ENCODE measurements at places on chromosomes 16 and 17. TPM values are rescaled to one million over a fixed set of nuclear protein-coding genes. Genes with fewer than 3 reads are reported as not detected.

Gene ACSM2A
- not detected for total RNA-seq

Gene UTS2R
- not detected for total RNA-seq

Gene OR3A3
- not detected for total RNA-seq

Gene VMO1
- total RNA-seq, result not detected

DNA sequence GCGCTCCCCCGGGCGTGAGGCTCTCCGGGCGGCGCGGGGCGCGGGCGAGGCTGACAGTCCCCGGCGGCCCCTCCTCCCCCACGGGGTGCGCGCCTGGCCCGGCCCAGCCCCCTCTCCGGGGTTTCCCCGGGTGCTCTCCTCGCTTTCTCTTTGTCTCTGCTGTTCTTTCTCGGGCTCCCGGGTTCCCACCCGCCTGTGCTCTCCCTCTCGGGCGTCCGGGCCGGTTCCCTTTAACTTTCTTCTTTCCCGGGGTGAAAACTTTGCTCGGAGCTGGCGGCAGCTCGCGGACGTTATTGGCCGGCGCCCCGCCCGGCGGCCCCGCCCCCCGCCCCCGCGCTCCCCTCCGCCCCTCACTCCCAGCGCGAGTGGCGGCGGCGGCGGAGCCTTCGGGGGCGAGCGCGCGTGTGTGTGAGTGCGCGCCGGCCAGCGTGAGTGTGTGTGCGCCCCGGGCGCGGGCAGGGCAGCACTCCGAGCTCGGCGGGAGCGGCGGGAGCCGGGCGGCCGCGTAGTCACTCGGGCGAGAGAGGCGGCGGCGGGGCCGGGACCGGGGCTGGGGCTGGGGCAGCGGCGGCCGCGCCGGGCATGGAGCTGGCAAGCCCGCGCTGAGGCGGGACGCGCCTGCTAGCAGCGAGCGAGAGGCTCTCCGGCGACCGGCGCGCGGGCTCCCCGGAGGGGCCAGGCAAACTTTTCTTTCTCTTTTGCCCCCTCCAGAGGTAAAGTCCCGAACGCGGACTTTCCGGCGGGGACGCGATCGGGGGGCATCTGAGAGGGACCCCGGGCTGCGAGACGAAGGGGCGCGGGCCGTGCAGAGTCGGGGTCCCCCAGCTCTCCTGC lies at the start of gene NTN1:
NTN1 (plus strand) TSS at position 353 of the 834 bp plus-strand sequence. CDS start 864 bp downstream, outside the sequence.
- peak; percentile 62 for DNase-seq
- H3K4me1 ChIP-seq, result no peaks in the 10 kb centered on the region
- peaks cover 62% of the 10 kb centered on the region for H3K27me3 ChIP-seq

Gene NPW
- total RNA-seq, result not detected

Gene SP6
- not detected for total RNA-seq

All from GM23248 (cell line).